Activated naive CD4-positive, alpha-beta T cell (primary cell): ENCODE measurements at places on chromosomes 1 and 21.

DNA sequence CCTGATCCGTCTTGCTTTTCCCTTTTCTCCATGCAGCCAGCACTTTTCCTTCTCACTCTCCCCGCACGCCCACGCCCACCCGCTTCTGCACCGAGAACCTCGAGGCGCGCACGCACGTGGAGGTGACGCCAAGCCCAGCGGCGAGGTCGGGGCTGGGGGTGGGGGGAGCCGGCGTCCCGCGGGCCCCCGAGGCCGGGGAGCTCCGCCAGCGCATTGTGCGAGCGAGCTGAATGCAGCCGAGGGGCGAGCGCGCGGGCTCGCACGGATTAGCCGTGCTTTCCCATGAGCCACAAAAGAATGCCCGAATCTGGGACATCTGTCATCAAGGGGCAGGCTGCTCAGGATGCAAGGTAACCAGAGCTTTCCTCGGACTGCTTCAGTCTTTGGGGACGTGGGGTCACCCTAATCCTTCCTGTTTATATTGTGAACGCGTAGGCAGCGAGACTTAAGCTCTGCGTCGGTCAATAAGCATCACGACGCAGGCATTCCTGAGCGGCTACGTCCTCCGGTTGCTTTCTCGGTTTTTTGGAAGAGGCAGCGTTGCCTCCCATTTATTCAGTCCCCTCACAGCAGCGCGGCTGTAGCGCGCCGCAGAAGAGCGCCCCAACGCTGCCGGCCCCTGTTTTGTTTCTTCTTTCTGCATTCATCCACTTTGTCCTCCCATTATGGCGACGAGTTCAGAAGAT is 67.3 kb upstream of the AKT3 start:
- no peak for DNase-seq

- DNase-seq: no peak
These were observed at the start of gene COL18A1 for GRCh38 chr21:45404730-45405270. TSS of gene COL18A1 (plus strand) at chr21:45405165. CDS start at chr21:45405231, 66 bp downstream.

DNA sequence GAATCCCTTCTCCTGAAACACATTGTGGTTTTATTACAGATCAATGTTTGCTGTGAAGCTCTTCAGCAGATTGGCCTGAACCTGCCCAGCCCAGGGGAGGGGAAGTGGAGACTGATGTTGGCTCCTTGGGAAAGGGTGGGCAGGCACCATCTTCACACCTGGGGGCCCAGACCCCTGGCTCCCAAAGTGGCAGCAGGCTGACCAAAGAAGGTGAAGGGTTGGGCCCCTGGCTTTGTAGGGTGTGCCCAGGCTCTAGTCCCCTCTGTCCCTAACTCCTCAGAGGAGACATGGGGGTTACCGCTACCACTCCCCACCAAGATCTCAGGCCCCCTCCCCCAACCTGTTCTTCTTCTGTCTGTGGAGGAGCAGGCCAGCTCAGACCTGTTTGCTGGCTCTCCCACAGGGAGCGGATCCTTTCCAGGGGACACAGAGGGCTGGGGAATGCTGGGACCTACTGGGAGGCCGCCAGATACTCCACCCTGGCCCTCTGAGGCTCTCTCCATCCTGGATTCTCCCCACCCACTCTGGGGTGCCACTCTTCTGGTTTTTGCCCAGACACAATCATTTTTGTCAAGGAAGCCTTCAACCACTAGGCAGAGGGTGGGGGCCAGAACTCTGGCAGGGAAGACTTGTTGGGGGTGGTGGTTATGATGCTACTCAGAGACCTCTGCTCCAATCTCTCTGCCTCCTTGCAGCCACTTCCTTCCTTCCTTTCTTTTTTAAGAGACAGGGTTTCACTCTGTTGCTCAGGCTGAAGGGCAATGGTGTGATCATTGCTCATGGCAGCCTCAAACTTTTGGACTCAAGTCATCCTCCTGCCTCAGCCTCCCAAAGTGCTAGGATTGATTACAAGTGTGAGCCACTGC is 5.0 kb upstream of the EFNA3 start:
- no peak for DNase-seq

DNA sequence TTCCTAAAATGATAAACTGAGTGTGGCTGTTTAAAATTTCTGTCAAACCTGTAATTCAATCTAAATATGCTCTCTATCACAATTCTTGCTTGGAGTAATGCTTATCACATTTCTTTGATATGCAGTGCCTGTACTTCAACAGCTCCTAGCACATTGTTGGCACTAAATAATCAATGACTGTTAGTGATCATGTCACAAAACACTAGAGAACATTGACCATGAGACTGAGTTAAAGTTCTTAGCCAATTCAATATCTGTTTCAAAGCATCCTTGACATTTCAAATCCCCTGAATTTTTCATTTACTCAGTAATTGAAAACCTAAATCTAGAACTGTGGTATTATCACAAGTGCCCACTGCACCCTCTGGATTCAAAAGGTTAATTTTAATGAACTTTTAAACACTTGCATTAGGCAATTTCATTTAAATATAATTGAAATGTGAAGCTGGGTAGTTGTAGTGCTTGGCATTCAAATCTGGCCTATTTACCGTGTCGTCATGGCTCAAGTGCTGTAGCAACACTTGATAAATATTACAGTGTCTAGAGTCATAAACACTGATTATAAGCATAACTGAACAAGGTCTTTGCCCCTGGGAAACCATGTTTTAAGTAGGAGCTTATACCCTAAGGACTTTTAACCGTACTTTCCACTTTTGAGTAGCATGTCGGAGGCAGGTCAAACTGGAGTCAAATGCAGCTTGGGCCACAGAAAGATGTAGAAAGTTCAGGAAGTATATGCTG is 143.6 kb downstream of the LRRC7 start:
- no peak for DNase-seq

GRCh38 chr1:212495766-212496494 is 63.2 kb downstream of the NENF start:
- DNase-seq: no peak

GRCh38 chr1:98769162-98769561 is 107.6 kb downstream of the SNX7 start:
- DNase-seq: no peak

DNA sequence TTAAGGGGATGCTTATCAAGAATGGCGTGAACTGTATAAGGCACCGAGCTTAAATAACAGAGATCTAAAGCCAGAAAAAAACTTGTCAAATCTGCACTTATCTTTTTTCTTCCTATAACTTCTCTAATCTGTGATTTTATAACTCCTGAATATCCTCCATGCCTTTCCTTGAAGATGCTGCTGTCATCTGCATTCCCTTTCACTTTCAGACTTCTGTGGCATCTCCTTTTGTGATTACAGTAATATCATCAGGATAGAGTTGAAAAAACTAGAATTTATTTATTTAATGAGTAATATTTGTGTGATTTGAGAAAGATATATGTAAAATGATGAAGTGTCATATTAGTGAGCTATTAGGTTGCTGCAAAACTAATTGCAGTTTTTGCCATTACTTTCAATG is 357.8 kb upstream of the PTBP2 start:
- DNase-seq: no peak

GRCh38 chr1:71240656-71241055 is 159.8 kb upstream of the ZRANB2 start:
- no peak for DNase-seq

- DNase-seq: no peak
These were observed 226.4 kb downstream of the NRIP1 start for GRCh38 chr21:14838400-14838799.

GRCh38 chr1:186849271-186849671 is 20.5 kb downstream of the PLA2G4A start:
- no peak for DNase-seq

DNA sequence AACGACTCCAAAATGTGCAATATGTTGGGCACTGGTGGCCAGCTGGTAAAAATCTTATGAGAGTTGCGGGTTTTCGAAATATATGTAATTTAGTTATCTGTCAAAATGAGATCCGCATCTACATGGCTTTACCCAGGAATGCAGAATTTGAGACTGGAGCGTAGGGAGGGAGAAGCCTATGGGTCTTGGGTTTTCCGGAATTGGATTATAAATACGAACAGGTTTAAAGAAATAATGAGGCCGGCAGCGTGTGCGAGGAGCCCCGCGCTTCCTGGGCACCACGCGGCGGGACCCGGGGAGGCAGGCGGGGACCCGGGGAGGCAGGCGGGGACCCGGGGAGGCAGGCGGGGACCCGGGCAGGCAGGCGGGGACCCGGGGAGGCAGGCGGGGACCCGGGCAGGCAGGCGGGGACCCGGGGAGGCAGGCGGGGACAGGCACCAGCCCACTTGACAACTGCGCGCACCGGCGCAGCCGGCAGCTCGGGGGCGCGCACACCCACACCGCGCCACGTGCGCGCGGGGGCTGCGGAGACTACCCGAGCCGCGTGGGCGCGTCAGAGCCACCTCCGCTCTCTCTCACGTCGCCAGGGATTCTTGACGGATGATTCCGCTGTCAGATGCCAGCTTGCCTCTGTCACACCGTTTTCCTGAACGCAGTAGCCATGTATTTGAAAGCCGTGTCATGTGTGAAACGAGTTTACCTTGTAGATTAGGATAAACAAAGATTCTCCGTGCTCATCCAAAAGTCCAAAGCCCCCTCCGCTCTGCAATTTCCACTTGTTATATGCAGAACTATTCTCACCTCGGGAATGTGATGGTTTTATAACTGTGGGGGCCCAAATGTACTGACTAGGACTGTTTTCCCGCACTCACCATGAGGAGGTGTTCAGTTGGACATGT is 54.3 kb upstream of the HNRNPU start:
- DNase-seq: peak; percentile 7

DNA sequence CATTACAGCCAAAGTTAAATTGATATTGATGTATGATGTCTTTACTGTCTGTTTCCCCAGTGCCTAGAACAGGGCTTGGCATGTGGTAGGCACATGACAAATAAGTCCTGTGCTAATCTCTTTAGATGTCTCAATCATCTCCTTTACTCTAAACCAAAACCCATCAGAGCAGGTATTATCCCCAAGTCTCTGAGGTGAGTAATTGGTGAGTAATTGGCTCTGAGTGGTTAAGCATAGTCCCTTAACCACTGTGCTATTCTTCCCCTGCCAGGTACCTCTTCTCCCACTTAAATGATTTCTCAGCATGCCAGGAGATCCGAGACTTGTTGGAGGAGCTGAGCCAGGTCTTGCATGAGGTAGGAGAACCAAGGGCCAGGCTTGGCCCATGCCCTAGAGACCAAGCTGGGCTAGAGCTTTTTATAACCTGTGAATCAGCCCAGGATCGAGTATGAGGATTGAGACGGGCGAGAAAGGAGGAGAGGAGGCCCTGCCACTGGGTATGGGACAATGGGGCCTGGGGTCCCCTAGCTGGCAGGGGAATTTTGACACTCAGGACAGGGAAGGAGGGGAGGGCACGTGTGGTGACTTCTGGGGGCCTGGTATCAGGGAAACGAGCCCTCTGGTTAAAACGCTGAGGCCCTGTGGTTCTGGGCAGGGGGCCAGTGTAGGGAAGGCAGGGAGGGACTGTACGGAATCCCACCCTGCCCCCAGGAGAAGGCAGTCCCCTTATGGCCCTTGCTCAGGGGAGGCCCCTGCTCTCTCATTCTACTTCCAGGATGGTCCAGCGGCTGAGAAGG is 4.5 kb downstream of the CNKSR1 start:
- no peak for DNase-seq

- DNase-seq: no peak
These were observed 25.1 kb upstream of the ZFP69B start for GRCh38 chr1:40425198-40425597.

DNA sequence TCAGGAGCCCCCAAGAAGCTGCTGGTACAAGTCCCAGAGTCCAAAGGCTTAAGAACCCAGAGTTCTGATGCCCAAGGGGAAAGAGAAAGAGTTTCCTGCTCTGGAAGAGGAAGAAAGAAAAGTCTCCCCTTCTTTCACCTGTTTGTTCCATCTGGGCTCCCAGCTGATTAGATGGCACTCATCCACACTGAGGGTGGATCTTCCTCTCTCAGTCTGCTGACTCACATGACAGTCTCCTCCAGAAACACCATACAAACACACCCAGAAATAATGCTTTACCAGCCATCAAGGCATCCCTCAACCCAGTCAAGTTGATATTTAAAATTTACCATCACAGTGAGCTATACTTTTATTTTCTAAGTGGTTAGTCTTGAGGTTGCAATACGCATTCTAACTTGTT is 257.9 kb downstream of the PAPPA2 start:
- no peak for DNase-seq

DNA sequence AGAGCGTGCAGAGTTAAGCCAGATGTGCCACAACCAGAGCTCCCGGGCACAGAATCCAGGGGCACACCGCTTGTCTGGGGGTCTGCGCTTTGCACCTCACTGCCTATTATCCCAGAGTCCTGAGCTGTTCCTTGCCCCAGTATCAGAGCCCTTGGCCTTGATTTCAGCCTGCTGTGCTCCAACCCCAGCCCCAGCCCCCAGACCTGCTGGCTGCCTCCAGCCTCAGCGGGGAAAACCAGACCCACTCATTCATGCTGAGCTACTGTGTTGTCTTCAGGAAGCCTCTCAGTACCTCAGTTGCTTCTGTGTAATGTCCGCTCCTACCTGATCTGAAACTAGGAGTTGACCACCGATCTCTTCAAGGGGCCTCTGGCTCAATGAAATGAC is 1.1 kb downstream of the IKBKE start:
- DNase-seq: no peak

- no peak for DNase-seq
These were observed 653 bp downstream of the CASP9 start for GRCh38 chr1:15523104-15524020.

DNA sequence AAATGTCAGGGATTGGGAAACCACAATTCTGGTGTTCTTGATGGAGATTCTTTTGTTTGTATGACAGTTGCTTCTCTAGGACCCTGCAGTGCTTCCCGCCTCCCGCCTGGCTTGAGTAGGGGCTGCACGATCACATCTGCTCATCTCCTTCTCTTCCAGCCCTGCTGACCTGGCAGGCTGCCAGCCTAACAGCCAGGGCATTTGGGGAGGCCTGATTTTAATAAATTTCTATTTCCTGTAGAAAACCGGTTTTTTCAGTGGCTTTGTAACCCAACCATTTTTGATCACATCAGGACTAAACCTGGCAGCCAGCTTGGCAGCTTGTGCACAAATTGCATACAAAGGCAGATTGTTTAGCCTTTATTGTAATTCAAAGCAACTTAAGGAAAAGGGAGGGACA is 78.9 kb downstream of the UBE2U start:
- no peak for DNase-seq

- no peak for DNase-seq
These were observed 113.7 kb downstream of the RGL1 start for GRCh38 chr1:183918589-183918988.
